AG04450 (cell line): ENCODE measurements at places on chromosomes 6 and 20.

DNA sequence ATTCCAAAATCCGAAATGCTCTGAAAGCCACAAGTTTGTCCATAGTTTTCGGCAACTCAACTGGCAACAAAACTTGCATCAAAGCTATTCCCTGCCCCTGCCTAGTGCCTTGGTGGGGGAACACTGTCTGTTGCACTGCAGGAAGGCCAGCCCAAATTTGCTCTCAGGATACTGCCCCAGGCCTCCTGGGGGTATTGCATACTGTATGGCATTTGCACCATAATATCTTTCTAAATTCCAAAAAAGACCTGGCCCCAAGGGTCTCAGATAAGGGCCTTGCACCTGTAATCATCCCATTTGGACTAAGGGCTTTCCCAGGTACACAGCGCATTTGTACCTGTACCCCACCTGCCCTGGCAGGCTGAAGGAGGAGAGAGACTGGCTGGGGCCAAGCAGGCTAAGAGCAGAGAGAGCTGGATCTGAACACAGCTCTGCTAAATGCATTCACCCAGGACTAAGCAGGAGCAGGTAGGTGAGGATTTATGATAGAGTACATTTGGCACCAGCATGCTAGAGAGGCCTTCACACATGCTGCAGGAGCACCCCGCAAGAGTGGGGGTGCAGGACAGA lies 4.0 kb upstream of the GRM4 start:
- no peak for DNase-seq

GRCh38 chr20:4063631-4064030 lies 48.3 kb upstream of the RNF24 start:
- no peak for DNase-seq

GRCh38 chr6:19988555-19988954 lies 151.4 kb downstream of the ID4 start:
- DNase-seq = no peak

- DNase-seq = no peak
Measured at GRCh38 chr20:64154590-64155257, 9.5 kb upstream of the MYT1 start.

DNA sequence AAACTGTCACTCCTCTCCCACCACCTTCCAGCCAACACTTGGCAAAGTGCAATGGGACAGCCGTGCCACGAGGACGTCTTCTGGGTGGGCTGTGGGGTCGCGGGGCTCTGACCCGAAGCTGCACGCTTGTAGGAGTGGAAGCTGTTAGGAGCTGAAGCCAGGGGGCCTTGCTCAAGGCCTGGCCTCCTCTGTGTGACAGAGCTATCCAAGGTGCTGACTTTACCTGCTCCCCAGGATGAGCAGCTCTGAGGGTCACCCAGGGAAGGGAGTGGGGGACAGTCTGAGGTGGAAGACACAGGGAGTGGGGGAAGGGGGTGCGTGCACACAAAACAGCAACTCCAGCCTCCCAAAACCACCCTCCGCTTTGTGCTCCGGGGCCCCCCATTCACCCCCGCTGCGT lies 17.5 kb upstream of the CHRNA4 start:
- no peak for DNase-seq

- DNase-seq = no peak
Measured at GRCh38 chr6:21947731-21948386, 349.0 kb downstream of the PRL start.

- DNase-seq = no peak
Measured at GRCh38 chr6:154614101-154614500, 103.6 kb upstream of the CNKSR3 start.

- DNase-seq = no peak
Measured at GRCh38 chr20:41011551-41012067, 17.0 kb upstream of the TOP1 start.
